NCI-H1048 (cell line): ENCODE measurements at places on chromosomes 11 and 22.

DNA sequence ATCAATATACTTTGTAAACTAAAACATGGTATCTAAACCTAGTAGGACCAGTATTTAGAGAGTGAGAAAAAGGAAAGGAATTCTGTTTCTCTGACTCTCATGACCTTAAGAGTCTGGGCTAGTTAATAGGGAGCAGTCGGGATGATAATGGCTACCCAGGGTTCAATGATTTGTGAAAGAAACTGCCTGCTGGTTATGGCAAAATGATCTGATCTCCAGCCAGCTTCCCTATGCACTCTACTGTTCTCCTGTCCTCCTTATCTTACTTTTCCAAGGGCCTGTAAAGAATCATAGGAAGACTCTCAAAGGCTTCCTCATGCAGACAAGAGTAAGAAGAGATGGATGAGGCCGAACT is 193.1 kb upstream of the PITPNB start:
- no peak for DNase-seq

GRCh38 chr22:37731804-37732471 is 35.1 kb downstream of the TRIOBP start:
- no peak for DNase-seq

DNA sequence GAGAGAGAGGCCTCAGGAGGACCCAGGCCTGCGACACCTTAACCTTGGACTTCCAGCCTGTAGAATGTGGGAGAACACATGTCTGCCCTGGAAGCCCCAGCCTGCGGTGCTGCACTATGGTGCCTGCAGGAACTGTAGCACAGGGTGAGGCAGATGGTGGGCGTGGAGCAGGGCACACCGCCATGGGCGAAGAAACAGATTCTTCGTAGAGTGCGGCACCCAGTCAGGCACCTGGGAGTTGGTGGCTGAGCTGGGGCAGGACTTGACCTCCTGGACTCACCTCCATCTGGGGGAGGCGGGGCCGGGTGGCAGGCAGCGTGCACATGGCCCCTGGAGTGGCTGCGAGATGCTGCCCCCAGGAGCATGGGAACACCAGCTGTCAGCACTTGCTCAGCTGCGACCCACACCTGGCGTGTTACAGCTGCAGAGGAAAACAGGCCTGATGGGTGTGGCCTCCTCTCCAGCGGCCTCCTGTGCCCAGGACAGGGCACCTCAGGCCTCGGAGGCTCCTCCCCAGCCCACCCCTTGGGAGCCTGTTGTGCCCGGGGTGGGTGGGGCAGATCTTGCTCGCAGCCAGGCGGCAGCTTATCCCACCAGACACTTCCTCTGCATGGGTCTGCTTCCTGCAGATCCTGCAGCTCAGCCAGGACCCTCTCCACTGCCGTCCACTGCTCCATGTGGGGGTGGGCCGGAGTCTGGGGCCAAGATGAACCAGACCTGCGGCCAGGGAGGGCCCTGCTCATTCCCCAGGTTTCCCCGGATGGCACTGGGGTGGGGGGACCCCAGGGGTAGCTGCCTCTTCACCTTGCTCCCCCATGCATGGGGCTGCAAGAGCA is 80.4 kb downstream of the MYEOV start:
- no peak for DNase-seq

GRCh38 chr22:30273711-30274436 is 7.2 kb upstream of the OSM start:
- DNase-seq = no peak

- no peak for DNase-seq
These were observed 135.6 kb downstream of the SBF2 start for GRCh38 chr11:10158461-10158860.

- DNase-seq = no peak
These were observed 36.2 kb downstream of the TBC1D22A start for GRCh38 chr22:46798366-46799350.

GRCh38 chr11:44986315-44986714 is 35.6 kb upstream of the TP53I11 start:
- no peak for DNase-seq

DNA sequence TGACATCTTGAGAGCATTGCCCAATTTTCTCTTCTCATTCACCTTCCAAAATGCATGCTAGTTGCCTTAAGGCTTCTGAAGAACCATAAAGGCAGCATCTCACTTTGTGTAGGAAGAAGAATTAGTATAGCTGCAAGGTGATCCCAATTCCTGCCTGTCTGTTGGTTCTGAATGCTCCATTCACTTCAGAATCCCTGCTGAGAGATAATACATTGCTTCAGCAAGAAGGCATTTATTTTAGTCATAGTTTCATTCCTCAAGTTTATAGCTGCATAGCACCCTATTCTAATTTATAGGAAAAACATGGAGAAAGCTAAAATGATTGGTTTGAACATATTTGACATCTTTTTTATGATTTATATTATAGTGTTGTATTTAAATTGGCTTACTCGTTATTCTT is 181.3 kb downstream of the METTL15 start:
- DNase-seq = no peak

DNA sequence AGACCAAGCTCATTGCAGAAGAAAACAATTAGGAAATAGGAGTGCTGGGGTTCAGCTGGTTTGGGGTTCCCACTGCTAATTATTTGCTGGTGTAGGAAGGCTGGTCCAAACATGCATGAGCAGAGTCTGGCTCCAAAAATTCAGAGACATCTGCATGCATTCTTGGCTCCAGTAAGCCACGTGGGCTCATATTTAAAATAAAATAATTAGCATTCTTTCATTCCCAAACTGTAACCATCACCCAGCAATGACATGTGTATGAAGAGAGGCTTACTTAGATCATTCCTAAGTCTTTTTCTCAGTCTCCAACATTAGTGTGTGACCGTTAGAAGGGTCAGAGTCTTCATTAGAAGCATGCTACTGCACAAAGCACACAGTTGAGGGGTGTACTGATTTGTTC is 58.4 kb downstream of the EFCAB6 start:
- no peak for DNase-seq

- DNase-seq = no peak
These were observed 79.1 kb upstream of the WNT7B start for GRCh38 chr22:46055911-46056545.

GRCh38 chr22:29072979-29073617 is at the start of gene KREMEN1:
KREMEN1 (plus strand) TSS chr22:29073035; CDS start chr22:29073131, 96 bp downstream.
- DNase-seq = no peak

GRCh38 chr22:45101515-45102227 is 62.1 kb upstream of the NUP50 start:
- DNase-seq = no peak

GRCh38 chr11:111582163-111582562 is 20.1 kb upstream of the SIK2 start:
- DNase-seq = no peak

DNA sequence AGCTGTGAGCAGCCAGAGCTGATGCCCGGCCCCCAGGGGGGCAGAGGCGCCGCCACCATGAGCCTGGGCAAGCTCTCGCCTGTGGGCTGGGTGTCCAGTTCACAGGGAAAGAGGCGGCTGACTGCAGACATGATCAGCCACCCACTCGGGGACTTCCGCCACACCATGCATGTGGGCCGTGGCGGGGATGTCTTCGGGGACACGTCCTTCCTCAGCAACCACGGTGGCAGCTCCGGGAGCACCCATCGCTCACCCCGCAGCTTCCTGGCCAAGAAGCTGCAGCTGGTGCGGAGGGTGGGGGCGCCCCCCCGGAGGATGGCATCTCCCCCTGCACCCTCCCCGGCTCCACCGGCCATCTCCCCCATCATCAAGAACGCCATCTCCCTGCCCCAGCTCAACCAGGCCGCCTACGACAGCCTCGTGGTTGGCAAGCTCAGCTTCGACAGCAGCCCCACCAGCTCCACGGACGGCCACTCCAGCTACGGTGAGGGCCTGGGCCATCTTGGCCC is 6.1 kb downstream of the CDC42EP1 start:
- DNase-seq = no peak

DNA sequence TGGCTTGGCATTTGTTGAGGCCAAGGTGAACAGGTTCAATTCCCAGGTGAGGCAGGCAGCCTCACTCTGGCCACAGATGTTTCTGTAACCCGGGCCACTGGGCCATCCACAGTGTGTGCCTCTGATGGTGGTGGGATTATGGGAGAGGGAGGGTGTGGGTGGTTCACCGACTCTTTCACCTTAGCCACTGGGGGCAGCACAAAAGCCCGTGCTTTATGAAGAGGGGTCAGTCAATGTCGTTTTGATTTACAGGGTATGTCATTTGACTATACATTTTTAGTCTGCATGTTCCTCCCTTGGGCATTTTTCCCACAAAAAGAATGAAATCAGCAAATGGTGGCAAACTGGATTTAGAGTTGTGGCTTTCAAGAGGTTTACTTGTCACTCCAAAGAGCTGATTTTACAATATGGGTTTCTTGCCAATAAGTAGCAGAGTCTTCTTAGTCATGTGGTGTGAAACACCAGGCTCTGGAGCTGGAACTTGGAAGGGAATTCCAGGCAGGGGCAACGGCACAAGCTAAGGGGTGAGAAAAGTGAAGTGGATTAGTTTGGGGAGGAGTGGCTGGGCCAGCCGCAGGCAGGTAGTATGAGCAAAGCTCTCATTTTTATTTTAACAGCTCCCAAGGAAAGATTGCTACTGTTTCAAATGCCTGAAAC is 217.8 kb upstream of the ZBED5 start:
- no peak for DNase-seq

- no peak for DNase-seq
These were observed 481 bp downstream of the ANGPTL5 start for GRCh38 chr11:101915791-101916291.

GRCh38 chr11:111729071-111729830 is 36.9 kb downstream of the PPP2R1B start:
- no peak for DNase-seq
